Osteocyte (in vitro differentiated cells): ENCODE measurements at places on chromosomes 7 and 10. TPM values are rescaled to one million over a fixed set of nuclear protein-coding genes. Genes with fewer than 3 reads are reported as not detected.

GRCh38 chr10:16437540-16437894 lies 707 bp downstream of the PTER start:
- H3K27me3 ChIP-seq: peaks cover 20% of the 10 kb centered on the region
- no peaks in the 10 kb centered on the region for H3K36me3 ChIP-seq

The FAS gene
- 6.9 and 8.8 TPM in 2 replicates for total RNA-seq

GRCh38 chr10:114403541-114404161 lies 651 bp downstream of the AFAP1L2 start:
- peak overlapping the region; percentile 82 for H3K27ac ChIP-seq
- H3K36me3 ChIP-seq: no peaks in the 10 kb centered on the region
- H3K4me3 ChIP-seq: peak overlapping the region; percentile 85
- no peak for DNase-seq
- H3K27me3 ChIP-seq: no peaks in the 10 kb centered on the region

DNA sequence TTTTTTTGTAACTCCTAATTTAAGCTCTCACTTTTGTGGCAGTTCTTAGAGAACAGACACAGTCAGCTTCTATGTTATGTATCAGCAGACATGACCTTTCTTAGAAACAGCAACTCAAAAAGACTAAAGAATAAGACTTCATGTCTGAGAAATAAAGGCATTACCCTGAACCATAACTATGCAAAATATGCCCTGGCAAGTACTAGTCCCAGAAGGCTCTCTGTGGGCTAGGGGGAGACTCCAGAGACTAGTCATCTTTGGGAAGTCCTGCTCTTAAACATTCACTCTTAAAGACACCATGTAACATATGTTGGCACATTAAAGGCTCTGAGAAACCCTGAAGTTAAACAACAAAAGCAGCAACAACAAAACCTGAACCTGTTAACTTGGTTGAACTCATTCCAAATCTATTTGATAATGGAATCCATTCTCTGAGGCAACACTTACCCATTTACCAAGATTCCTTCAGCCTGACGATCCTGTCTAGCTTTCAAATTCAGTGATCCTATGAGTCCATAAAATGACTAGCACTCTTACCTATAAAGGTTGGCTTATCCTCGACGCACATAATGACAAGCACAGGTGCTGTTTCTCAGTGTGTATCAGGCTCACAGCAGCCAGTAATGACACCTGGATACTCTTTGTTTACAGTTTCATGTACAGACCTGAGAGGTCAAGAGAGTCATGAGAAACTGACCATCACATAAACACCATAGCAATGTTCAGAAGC lies 62.3 kb downstream of the OSBPL3 start:
- H3K27ac ChIP-seq: no peak overlapping the region
- H3K36me3 ChIP-seq: no peaks in the 10 kb centered on the region
- no peaks in the 10 kb centered on the region for H3K27me3 ChIP-seq
- peaks cover 11% of the 10 kb centered on the region for H3K4me1 ChIP-seq
- H3K4me3 ChIP-seq: no peak overlapping the region
